ENCODE measurements at places on chromosomes 11 and 22.

DNA sequence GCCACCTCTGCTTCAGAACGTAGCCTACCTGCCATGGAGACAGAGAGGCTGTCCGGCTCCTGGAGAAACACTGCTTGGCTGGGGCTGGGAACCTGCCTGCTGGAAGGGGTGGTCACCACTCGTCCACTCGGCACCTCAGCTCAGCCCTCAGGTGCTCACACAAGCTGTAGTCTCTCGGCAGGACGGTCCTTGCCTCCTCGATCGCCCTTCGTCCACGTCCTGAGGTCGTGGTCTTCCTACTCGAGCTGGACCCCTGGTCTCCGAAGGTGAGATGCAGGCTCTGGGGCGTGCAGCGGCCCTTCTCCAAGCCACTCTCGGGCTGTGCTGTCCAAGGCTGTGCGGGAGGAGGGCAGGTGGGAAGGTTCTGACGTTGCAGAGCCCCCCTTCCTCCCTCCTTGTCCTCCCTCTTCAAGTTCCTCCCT, at the start of gene TBX10:
Gene TBX10 (minus strand): TSS at position 326 of the 422 bp plus-strand sequence. CDS start 291 bp downstream, at position 35.
- DNase-seq: no peak

DNA sequence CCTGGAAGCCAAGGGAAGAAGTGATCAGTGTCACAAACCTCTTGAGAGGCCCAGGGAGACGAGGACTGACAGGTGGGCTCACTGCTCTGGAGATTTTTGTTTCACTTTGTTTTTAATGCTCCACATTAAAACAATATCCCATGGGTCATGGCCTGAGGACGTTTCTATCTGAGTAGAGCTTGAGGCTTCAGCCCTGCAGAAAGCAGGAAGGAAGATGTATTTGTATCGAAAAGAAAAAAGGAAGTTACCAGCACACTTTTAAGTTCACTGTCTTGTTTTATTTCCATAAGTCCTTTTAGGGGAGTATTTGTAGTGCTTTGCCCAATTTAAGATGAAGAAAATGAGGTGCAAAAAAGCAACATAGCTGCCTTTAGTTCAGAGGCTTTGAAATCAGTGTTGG, 191.1 kb downstream of the GRIK4 start:
- DNase-seq: no peak

DNA sequence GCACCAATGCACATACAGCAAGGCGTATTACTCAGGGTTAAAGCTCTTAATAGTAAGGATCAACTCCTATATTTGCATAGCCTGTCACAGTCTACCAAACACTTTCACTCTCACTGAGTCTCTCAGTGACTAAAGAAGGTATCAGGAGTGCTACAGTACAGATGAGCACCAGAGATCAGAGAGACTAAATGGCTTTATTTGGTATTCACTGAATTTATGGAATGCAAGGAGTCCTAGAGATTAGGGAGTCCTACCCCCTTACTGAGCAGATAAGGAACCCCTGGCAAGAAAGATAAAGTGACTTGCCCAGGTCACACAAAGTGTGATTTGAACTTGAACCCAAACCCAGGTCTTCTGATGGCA, 396.4 kb upstream of the CCDC90B start:
- DNase-seq: no peak

DNA sequence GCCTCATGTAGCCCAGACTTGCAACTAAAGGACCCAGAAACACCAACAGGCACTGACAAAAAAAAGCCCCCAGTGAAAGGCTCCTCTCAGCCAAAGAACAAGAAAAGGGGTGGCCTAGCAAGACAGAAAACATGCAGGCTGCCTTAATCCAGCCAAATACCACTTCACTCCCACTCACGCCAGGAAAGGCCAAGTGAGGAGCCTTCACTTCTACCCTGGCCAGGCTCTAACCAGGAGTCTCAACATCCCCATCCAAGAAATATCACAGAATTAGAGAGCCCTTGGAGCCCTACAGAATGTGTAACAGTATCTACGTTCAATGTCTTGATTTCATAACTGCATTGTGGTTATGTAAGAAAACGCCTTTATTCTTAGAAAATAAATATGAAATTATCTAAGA, 149.0 kb downstream of the APOL5 start:
- DNase-seq: no peak

GRCh38 chr11:63574856-63575602, 11.8 kb upstream of the PLAAT2 start:
- DNase-seq: no peak

DNA sequence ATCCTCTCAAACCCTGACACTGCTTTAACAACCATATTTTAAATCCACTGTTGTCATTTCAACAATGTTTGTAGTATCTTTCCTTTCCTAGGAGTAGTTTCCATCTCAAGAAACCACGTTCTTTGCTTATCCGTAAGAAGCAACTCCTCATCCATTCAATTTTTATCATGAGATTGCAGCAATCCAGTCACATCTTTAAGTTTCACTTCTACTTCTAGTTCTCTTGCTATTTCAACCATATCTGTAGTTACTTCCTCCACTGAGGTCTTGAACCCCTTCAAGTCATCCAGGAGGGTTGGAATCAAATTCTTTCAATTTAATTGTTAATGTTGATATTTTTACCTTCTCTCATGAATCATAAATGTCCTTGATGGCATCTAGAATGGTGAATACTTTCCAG, 22.4 kb downstream of the CCDC82 start:
- DNase-seq: no peak

DNA sequence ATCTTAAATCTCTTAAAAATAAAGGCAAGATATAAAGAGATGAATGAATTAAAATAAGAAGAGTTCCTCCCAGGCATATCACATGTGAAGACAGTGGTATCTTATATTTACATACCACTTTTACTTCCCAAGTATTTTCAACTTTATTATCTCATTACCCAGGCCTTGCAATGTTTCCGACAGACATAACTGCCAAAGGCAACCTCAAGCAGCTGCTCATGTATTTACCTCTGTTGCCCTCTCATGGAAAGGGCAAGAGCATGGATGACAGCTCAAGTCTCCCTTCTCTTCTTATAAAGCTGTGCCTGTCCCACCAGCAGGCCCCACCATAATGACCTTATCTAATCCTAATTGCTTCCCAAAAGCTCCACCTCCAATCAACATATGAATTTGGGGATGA, 894.2 kb downstream of the NTM start:
- DNase-seq: no peak

Data from CD4-positive, alpha-beta T cell treated with Interleukin-21 for 1 hour (primary cell).